ENCODE measurements at places on chromosomes 4 and X. TPM values are rescaled to one million over a fixed set of nuclear protein-coding genes. Genes with fewer than 3 reads are reported as not detected.

- DNase-seq: peak; percentile 77
Measured at GRCh38 chrX:79133904-79134303, 10.6 kb upstream of the GPR174 start.

The BEND2 gene
- total RNA-seq: not detected

DNA sequence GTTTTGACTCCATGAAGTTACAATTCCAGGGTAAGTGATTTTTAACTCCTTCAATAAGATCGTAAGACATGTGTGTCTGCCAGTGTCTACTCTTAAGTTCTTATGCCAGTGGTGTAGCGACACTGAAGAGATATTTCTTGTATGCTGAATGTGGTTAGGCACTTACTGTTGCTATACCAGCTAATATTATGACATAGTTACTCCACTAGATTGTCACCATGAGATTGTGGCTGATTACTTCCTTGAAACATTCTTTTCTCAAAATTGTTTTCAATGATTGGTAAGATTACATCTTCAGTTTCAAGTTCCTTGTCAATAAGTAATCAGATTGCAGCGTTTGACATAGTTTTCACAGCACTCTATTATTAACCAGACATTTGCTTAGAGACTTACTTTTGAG, 60.6 kb upstream of the PAGE5 start:
- no peak for DNase-seq

- no peak for DNase-seq
Measured at GRCh38 chrX:97309487-97310116, 425.9 kb downstream of the RPA4 start.

- DNase-seq: no peak
Measured at GRCh38 chr4:45663628-45664081, 460.2 kb downstream of the GABRG1 start.

Measured in B cell (primary cell).